Uterus (tissue), 4 donors: ENCODE measurements at places on chromosomes 6 and 20.

DNA sequence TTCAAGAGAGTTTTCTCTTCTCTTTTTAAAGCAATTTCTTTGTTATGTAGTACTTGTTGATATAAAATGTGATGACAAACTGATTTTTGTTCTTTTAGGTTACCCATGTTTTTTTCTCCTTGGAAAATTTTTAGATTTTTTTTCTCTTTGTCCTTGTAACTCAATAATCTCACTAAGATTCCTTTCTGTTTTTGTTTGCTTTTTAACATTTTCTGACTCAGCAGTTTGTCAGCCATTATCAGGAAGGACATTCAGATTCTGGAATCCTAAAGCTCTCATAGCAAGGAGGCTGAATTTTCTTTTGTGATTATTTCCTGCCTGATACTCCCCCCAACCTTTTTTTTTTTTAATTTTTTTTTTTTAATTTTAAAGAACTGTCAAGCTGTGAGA lies 75.2 kb upstream of the CITED2 start:
- DNase-seq: no peak

GRCh38 chr6:116877743-116878142 lies 701 bp downstream of the RFX6 start:
- DNase-seq: no peak

GRCh38 chr20:63648190-63648589 lies 5.0 kb downstream of the STMN3 start:
- no peak for DNase-seq

- DNase-seq: no peak
Measured at GRCh38 chr20:12729326-12729725, 279.4 kb upstream of the SPTLC3 start.

GRCh38 chr6:36362551-36363370 lies 24.7 kb downstream of the ETV7 start:
- no peak for DNase-seq

GRCh38 chr6:139064981-139065665 lies 36.6 kb downstream of the ABRACL start:
- DNase-seq: no peak

GRCh38 chr6:38273325-38273724 lies 366.4 kb downstream of the BTBD9 start:
- no peak for DNase-seq

GRCh38 chr20:44154521-44155001 lies 32.4 kb downstream of the JPH2 start:
- peak; percentile 71 for DNase-seq

- no peak for DNase-seq
Measured at GRCh38 chr6:42091718-42092023, 41.3 kb downstream of the TAF8 start.

- no peak for DNase-seq
Measured at GRCh38 chr20:15673206-15673605, 900.0 kb downstream of the KIF16B start.

GRCh38 chr20:61903575-61904340 lies 161.9 kb downstream of the TAF4 start:
- no peak for DNase-seq

- DNase-seq: no peak
Measured at GRCh38 chr6:143684486-143684885, 6.7 kb downstream of the PHACTR2 start.

DNA sequence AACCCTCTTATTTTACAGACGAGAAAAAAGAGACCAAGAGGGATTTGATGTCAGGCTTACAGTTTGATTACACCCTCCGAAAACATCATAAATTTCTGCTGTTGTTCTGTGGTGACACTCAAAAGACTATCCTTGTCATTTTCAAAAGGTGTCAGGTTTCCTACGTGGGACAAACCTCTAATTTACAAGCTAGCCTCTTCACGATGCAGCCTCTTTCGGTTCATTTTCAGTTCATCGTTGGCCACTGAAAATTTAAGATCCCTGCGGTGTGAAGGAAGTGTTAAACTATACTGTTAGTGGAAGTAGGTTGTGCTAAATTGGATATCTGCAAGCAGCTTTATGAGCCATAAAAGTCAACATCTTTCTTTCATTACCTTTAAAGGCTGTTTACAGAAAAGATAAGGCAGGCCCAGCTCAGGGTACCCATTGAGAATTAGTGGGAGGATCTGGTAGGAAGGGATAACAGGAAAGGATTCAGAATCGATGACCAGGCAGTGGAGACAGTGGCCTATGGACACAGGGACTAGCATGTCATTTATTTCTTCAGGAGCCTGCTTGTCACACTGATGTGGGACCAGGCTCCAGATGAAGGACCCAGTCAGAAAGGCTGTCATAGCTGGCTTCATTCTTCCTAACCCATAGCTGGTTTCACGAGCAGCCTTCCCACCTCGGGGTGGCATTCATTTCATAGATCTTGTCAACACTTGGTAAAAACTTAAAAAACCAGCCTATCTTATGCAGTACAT lies 329.1 kb upstream of the SOX4 start:
- DNase-seq: no peak

DNA sequence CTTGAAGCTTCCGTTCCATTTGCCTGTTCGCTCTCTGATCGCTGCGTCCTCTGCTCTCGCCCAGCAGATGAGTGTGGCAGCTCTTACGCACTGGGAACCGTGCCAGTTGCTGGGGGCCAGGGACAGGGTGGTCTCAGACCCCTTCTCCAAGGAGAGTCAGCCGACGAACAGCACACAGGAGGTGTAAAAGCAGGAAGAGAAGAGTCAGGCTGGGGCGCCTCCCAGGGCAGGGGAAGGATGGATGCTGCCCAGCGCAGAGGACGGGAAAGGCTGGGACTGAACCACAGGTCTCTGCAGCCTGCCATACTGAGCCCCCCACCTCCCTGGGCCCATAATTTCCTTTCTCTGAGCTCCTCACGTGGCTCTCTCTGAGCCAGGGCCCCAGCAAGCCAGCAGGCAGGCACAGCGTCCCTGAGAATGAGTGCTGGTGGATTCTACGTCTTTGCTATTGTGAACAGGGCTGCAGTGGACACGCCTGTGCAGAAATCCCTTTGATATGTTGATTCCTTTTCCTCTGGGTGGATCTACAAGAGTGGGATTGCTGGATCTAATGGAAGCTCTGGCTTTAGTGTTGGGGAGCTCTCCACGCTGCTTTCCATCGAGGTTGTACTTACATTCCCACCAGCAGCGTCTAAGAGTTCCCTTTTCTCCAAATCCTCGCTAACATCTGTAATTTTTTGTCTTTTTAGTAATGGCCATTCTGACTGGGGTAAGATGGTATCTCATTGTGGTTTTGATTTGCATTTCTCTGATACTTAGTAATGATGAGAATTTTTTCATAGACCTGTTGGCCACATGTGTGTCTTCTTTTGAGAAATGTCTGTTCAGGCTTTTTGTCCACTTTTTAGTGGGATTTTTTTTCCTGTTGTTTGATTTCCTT lies 104.1 kb downstream of the PSMB1 start:
- no peak for DNase-seq

DNA sequence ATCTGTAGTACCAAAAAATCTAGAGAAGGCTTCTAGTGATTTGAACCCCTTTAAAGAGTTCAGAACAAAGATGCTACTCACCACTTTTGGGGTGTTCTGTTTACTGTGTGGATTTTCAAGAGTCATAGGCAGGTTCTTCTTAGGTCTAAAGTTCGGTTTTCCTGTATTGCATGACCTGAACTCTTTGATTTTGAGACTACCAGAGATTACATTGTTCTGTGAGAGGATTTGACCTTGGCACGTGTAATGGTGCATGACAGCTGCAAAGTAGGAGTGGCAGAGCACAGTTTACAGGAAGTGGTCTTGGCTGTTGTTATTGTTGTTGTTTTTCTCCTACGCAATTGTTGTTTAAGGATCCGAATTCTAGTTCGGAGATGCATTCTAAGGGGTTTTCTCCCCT lies 592.7 kb downstream of the EPHA7 start:
- no peak for DNase-seq

- no peak for DNase-seq
Measured at GRCh38 chr6:158109748-158110147, 58.3 kb downstream of the SERAC1 start.

DNA sequence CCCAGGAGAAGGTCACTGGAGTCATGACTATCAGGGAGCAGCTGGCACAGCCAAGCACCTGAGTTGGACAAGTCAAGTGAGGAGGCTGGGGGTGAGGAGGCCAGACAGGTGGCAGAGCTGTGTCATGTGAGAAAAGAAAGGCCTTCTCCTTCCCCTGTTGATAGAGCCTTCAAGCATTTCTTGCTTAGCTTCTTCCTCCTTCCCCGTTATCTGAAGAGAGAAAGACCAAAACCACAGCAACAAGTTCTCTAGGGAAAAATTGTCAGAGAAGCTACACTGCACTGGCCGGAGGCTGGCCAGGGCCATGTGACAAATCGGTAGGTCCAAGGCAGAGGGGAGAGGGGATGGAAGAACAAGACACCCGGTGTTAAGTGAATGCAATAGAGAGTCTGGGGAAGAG lies 202.1 kb upstream of the PRDM1 start:
- no peak for DNase-seq

DNA sequence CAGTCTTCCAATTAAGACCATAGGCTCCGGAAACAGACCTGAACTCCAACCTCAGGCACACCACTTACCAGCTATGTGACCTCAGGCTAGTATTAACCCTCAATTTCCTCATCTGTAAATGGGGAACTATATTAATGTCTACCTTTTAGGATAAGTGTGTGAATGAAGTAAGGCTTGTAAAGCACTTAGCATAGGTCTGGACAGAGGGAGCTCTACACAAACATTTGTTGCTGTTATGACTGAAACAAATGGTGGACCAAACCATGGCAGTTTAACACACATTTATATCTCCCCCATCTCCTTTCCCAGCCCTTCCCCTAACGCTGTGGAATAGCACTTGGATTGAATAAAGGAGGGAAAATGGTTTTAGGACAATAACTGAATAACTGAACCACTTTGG lies 48.7 kb downstream of the TSHZ2 start:
- DNase-seq: no peak

DNA sequence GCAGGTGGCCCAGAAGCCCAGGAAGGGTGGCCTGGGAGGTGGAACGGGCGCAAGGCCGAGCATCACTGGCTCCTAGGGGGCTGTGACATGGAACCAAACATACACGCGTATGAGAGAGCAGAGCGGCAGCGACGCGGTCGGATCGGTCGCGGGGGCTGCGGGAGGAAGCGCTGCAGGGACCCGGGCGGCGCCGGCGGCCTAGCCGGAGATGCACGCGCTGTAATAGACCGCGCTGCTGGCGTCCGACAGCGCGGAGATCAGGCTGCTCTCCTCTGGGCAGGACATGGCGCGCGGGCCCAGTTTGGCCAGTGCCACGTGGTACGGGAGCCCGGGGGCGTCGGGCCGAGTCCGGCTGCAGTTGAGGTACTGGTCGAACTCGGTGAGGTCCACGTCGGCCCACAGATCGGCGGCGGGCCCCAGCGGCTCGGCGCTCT lies 1.5 kb downstream of the SOX18 start:
- no peak for DNase-seq

GRCh38 chr20:62203378-62204030 lies 16.6 kb downstream of the HRH3 start:
- DNase-seq: no peak
